ENCODE measurements at places on chromosomes 1 and 21.

GRCh38 chr1:156435545-156436140 lies 64.9 kb downstream of the MEF2D start:
- no peak for DNase-seq

GRCh38 chr21:32279377-32279680 lies 480 bp upstream of the MIS18A start:
- no peak for DNase-seq

- no peak for DNase-seq
Measured at GRCh38 chr1:233261206-233261605, 34.3 kb downstream of the PCNX2 start.

GRCh38 chr1:99266726-99267125 lies 2.4 kb downstream of the PLPPR4 start:
- no peak for DNase-seq

DNA sequence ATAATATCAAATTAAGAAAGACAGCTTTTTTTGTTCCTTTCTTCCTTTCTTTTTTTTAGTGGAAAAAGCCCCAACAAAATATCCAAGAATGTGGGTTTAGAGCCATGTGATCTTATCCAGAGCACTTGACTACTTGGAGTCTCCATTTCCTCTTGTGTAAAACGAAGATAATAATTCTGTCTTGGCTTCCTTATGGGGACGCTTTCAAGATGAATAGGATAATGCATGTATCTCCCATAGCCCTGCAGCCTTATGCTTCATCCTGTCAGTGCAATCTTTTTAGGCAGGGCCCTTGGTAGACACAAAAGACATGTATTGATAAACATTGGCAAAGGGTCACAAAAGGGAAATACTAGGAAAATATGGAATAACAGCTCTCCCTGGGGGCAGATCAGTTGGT lies 34.8 kb downstream of the ZBTB18 start:
- no peak for DNase-seq

- no peak for DNase-seq
Measured at GRCh38 chr1:193654951-193655735, 468.7 kb upstream of the B3GALT2 start.

All from stimulated activated CD4-positive, alpha-beta T cell treated with anti-CD3 and anti-CD28 coated beads, Interleukin-15, amount 100 ng/mL, for 1 hour (primary cell).